Activated naive CD8-positive, alpha-beta T cell treated with anti-CD3 and anti-CD28 coated beads, Interleukin-2, amount 50 U/mL, for 16 hours (primary cell): ENCODE measurements at places on chromosomes 3 and 15.

- no peak for DNase-seq
These were observed 90.3 kb downstream of the ITPR1 start for GRCh38 chr3:4583416-4583815.

- no peak for DNase-seq
These were observed 104.2 kb downstream of the FBXL22 start for GRCh38 chr15:63701365-63701764.

GRCh38 chr3:129013491-129013891 is 12.4 kb downstream of the EFCC1 start:
- no peak for DNase-seq

- no peak for DNase-seq
These were observed 26.7 kb upstream of the TMC3 start for GRCh38 chr15:81400640-81401236.

DNA sequence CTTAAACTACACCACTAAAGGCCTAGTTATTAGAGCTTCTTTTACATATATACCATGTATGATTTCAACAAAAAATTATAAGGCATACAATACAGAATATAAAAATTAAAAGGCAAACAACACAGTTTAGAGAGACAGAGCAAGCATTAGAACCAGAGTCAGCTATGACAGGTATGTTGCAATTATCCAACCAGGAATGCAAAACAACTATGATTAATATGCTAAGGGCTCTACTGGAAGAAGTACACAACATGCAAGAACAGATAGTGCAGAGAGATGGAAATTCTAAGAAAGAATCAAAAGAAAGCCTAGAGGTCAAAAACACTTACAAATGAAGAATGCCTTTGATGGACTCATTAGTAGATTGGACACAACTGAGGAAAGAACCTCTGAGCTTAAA is 39.6 kb downstream of the CCDC54 start:
- no peak for DNase-seq

GRCh38 chr3:106401666-106402490 is 533.1 kb upstream of the CBLB start:
- DNase-seq = no peak

DNA sequence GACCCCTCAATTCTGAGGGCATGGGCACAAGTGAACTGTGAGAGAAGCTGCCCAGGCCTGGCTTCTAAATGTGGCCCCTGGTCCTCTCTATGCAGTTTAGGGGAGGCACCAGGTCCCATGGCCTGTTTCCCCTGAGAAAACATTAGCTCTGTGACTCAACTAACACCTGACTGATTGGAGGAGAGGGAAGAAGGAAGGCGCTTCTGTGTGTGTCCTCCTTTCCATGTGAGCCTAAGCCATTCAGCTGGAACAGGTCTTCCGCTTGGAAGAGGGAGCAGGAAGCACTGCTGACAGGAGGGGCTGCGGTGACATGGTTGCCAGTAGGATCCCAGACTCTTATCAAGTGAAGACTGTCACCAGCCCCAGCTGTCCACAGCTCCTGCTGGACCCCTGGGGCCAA is 79.5 kb downstream of the MYLK start:
- no peak for DNase-seq

DNA sequence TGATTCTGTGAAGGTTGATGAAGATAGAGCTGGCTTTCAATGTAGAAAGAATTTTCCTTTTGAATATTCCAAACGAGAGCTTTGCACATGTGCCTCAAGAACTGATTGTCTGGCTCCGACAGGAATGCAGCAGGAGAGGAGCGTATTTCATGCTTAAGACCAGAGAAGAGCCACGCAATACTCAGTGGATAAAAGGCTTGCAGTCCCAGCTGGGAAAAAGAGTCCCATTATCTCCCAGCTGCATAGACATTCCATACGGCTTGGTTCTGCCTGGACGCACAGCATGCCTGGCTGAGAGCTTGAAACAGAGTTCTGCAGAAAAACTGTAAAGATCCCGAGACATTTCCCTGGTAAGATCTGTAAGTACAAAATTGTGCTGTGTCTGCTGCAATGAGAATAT is at the start of gene CNTN6:
Gene CNTN6 (plus strand): TSS at position 254 of the 400 bp plus-strand sequence. CDS start 54,985 bp downstream, outside the sequence.
- no peak for DNase-seq

DNA sequence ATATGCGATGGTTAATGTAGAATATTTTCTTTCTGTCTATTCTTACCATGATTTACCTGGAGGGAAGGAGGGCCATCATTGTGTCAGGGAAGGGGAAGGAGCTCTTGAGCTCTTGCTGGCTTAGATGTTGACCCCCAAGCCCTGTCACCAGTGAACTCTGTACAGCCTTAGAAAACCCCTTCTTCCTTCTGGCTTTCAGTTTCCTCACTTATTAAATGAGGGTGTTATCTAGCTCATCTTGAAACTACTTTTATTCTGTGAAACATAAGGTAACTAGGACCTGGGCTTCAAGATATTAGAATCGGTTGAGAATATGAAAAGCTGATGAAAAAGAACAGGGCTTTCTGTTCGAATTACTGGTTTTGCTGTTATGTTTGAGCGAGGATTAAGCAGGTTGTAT is 25.1 kb upstream of the UTS2B start:
- DNase-seq = no peak

DNA sequence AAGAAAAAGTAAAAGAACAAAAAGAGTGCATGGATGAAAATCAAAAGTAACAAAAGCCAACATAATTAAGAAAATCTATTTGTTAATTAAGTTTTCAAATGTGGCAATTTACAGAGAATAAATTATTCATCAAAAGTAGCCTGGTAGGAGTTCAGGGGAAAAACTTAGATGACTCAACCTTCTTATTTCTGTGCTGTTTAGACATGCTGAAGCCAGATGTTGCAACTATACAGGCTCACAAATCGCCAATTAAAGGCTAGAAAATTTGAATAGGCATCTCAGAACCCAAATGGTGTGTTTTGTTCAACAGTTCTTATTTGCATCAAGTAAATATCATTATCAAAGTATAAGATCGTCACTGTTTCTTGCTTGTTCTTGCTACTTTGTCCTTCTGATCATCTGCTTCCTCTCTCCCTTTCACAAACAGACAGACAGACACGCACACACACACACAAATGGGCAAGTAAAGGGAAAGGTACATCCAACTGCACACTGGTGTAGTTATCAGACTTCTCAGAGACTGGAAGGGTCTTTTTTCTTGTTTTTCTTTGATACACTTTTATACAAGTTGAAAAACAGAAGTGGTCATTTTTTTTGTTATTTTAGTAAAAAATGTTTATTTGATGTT is 572.2 kb downstream of the MECOM start:
- DNase-seq = no peak

GRCh38 chr3:84885199-84885882 is 73.4 kb upstream of the CADM2 start:
- DNase-seq = no peak

GRCh38 chr3:191808073-191808472 is 347.1 kb downstream of the PYDC2 start:
- no peak for DNase-seq

DNA sequence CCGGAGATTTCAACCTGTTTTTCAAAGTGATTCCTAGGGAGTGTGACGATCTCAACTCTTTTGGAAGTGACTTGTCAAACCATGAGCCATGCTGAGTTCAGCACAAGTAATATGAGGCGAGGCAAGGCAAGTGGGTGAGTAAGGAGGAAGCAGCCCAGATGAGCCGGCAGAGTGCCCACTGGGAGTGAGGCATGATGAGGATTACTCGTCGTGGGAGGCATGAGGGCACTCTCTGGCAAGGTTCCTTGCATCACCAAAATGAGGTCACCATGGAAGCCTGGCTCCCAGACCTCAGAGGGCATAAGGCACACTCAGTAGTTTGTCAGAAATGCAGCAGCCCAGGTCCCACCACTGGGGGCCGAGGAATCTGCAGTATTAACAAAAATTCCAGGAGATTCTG is 636.1 kb downstream of the MAGI1 start:
- no peak for DNase-seq

DNA sequence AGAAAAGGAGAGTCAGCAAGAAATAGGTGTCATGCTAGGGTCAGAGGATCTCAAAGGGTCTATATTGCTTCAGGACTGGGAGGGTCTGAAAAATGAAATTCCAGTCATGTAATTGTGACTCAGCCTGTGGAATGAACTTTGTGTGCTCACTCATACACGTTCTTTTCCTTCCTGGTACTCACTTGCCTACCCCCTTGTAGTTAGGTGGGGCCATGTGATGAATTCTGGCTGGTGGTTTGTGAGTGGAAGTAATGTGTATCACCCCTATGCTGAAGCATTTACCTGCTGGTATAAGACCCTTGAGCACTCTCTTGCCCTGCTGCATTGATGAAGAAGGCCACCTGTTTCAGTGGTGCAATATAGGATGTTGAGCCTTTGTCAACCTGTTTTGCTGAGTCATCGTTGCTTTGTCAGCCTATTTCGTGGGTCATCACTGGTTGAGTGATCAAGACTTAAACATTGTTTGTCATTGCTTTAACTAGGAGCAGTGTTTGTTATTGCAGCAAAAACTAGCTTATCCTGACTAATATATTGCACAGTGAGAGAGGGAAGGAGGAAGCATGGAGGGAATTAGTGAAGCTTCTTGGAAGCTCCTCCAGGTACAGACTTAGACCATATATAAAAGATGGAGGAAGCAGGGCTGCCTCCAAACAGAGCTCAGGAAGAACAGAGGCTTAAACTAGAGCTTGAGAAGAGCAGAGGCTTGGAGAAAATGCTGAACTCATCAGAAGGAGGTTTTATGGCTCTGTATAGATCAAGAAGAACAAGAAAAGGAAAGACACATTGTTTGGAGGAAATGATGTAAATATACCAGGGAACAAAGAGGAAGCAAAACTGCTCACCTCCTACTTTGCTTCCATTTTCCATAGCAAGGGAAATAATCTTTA is 28.9 kb downstream of the TLNRD1 start:
- no peak for DNase-seq

DNA sequence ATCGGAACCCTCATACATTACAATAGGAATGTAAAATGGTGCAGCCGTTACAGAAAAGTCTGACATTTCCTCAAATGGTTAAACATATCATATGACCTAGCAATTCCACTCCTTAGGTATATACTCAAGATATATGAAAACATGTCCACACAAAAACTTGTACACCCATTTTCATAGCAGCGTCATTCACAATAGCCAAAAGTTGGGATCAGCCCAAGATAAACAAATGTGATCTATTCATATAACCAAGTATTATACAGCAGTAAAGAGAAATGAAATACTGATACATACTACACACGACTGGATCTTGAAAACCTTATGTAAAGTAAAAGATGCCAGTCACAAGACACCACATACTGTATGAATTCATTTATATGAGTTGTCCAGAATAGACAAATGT is 102.4 kb downstream of the MSL2 start:
- DNase-seq = no peak

- no peak for DNase-seq
These were observed 304.8 kb upstream of the CTDSPL start for GRCh38 chr3:37556789-37557301.

DNA sequence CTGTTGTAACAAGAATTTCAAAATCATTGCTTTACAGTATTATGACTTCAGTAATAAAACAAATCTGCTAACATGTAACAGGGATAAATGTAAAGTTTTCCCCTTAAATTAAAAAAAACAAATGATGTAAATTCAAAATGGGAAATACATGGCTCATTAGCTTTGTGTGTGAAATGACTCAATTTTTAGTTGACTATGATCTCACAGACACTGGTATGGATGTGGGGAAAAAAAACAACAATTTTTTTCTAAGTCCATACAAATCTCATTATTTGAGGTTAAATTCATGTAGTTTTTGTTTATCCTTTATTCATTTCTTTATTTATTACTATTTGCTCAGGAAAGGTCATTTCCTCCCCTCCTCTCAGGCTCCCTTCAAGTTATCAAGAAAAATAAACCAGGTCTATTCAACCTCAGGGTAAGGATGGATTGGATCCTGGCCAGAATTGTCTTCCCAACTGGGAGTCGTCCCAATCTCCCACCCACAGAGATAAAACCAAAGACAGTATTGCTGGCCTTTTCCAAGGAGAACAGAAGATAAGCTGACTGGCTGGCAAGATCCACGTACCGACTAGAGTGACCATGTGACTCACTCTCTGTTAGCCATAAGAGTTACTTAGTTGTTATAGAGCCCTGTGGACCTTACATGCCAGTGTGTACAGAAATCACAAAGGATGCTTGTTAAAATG is 373.3 kb downstream of the GAP43 start:
- DNase-seq = no peak
